LoVo (cell line): ENCODE measurements at places on chromosomes 16 and 17.

- DNase-seq, result peak; percentile 14
These were observed 254.6 kb downstream of the HS3ST3A1 start for GRCh38 chr17:13346996-13347762.

GRCh38 chr17:18959071-18959844, 7.3 kb downstream of the SLC5A10 start:
- DNase-seq, result no peak

GRCh38 chr17:78793415-78793814, 11.3 kb upstream of the CYTH1 start:
- no peak for DNase-seq

DNA sequence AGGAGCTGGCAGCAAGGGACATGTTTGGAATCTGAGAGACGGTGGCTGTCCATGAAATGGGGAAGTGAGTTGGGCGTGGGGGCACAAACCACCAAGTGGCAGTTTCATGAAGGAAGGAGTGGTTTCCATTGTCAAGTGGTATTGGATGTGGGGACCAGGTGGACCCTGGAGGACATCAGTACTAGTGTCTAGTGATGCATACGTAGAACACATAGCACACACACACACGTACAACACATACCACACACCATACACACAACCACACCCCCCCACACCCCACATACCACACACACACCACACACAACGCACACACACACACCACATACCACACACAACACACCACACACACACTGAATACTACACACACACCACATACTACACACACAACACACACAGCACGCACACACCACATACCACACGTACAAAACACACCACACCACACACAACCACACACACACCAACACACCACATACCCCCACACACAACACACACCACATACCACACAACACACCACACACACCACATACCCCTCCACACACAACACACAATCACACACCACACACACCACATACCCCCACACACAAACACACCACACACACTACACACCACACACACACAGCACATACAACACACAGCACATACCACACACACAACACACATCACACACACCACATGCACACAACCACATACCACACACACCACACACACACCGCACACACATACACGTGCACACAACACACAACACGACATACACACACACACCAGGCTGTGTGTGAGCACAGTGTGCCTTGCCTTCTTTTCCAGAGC, 41.1 kb upstream of the GSE1 start:
- no peak for DNase-seq

GRCh38 chr17:8649157-8650118, 18.9 kb upstream of the MYH10 start:
- DNase-seq, result no peak

DNA sequence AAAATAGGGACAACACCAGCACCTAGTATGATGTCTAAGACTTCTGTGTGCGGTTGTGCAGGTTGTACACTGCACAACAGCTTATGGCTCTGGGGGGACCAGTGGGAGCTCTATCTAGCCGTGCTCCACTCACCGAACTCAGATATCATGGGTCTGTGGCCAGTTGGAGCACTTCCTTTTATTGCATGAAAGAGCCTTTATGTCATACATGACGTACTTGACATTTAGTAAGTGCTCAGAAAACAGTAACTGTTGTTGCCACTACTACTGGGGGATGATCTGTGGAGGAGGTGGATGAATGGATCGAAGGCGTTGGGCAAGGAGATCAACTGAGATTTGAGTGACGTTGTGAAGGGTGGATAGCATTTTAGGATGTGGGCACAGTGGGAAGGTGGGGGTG, 368.8 kb downstream of the SNX29 start:
- DNase-seq, result no peak

- no peak for DNase-seq
These were observed 18.8 kb downstream of the SCGB1C2 start for GRCh38 chr17:156094-156621.

DNA sequence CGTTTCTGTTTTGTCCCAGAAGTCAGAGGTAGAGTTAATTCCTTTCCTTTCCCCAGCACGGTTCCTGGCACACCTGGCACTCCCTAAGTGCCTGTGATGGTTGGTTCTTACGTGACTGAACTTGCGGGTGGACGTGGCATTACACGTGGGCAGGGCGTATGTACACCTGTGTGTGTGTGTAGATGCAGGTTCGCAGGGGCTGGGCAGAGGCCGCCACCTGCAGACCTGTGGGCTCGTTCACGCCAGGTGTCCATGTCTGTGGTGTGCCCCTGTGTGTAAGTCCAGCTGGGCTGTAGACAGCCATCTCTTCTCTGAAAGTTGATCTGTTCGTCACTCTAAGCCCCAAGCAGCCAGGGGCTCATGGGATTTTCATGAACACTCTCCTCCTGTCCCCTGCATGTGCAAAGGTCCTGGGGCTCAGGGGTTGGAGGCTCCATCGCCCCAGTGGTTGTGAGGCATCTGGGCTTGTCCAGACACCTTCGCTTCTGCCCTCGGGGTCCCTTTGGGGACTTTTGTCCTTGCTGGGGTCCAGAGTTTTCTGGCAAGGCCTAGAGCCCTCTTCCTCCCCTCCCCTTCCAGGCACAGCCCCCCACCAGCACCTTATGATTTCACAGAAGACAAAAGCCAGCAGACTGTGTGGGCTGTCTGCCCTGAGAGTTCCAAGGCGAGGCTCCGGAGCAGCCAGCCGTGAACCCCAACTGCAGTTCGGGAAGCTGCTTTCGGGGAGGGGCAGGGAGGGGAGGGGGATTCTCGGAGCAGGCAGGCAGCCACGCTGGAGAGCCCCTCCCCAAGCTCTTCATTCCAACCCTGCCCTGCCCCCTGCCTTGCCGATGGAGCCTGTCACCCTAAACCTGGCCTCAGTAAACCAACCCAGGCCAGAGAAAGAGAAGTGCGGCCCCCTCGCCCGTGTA, 5.4 kb upstream of the FSCN2 start:
- no peak for DNase-seq
